Stimulated activated CD4-positive, alpha-beta T cell treated with anti-CD3 and anti-CD28 coated beads, Interleukin-4, amount 100 ng/mL, for 4 hours (primary cell): ENCODE measurements at places on chromosomes 12 and 14.

GRCh38 chr12:92546635-92547348 is 156.0 kb upstream of the PLEKHG7 start:
- no peak for DNase-seq

GRCh38 chr14:73489481-73490175 is 1.1 kb upstream of the RIOX1 start:
- no peak for DNase-seq

DNA sequence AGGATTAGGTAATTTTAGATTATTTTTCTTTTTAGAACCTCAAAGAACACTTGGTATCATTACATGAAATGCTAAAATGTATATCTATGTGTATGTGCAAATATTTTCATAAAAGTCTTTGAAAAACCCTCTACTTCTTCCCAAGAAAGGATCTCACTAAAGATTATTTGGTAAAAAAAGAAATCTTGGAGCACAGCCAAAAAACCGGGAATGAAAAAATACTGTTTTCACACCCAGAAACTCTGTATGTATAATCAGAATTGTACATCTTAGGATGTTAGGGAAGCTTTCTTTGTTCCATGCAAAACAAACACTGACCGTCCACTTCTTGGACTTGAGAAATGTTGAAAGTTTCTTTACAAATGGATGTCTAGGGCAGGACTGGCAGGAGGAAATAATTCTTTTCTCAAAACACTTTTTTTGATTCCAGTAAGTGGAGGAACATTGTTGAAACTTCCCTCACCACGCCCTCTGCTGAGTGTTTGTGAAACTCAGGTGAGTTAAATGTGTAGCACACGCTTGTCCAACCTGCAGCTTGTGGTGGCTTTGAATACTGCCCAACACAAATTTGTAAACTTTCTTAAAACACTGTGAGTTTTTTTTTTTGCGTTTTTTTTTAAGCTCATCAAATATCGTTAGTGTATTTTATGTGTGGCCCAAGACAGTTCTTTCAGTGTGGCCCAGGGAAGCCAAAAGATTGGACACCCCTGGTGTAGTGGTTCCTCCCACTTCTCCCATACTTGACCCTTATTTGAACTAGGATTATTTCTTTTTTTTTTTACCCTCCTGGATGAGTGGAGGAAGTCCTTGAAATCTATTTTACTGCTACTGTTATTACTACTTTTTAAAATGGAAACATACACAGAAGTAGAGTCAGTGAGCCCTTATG is 26.6 kb downstream of the FBXO34 start:
- peak; percentile 12 for DNase-seq

- no peak for DNase-seq
Measured at GRCh38 chr14:104121142-104121541, 17.2 kb upstream of the KIF26A start.

DNA sequence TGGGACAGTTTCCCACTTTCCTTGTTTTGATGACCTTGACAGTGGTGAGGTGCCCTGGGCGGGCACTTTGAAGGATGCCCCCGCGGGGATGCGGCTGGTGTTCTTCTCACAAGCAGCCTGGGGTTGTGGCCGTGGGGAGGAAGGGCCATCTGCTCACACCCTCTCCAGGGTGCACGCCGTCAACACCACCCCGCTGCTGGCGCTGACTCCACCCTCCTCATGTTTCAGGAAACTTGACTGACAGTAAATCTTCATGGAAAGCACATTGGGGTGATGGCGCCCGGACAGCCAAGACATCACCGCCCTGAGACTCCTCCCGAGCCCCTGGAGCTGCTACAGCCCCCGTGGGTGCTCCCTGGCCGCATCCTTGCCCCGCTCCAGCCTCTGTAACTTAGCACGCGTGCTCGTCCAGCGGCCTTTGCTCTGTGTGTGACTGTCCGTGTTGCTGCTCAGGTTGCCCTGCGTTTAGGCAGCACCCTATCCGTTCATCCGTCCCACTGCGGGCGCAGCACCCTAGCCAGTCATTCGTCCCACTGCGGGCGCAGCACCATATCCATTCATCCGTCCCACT is 150.2 kb upstream of the C14orf180 start:
- no peak for DNase-seq

GRCh38 chr12:42288544-42288943 is 37.4 kb downstream of the ZCRB1 start:
- no peak for DNase-seq

- no peak for DNase-seq
Measured at GRCh38 chr12:88870000-88870737, 289.9 kb upstream of the KITLG start.

DNA sequence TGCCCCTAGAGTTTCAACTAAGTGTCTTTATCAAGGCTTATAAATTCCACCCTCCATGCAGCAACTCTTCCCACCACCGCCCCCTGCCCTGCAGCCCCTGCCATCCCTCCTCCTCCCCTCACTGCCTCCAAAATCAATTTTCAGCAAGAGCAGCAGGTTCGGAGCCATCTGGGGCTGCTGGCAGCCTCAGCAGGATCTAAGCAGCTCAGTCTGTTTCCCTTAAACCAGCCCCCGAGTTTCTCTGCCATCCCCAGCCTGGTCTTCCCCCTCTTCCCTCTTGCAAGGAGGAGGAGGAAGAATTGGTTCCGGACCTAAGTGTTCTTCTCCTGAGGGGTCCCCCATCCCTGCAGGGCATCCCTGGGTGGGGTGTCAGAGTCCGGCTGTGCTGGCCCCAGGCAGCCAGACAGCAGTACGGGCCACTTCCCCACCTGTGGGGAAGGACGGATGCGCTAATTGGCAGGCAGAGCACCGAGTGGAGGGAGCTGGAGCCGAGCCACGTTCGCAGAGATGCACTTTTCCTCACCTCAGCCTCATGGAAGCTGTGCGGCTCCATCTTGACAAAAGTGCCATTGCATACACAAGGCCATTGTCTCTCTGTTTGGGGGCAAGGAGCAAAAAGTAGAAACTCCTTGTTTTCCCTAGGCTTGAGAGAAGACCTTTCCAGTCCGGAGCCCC is 189.3 kb downstream of the KCNA5 start:
- no peak for DNase-seq

DNA sequence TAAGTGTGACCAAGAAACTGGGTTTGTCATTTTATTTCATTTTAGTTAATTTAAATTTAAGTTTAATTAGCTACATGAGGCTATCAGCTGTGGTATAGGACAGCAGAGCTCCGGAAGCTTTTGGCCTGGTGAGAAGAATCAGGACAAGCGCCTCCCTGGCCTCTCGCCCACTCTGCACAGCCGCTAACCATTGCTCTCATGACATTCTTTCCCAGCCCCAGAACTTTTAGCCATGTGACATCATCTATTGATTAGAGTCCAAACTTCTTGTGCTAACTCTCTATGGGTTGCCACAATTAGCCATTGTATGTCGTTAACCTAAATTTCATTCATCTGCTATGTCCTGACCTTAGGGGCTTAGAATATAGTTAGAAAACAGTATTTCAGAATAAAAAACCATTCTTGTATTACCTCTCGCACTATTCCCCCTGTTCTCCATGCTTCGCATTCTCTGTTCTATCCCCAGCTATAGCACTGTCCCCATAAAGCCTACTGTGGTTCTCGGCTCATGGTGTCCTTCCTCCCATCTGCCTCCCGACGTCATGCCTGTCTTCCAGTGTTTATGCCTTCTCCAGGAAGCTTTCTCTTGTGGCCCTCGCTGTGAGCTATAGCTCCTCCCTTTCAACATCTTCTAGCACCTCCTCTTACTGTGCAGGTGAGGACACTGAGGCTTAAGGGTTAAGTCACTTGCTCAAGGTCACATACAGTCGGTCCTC is 23.5 kb downstream of the SSH1 start:
- DNase-seq = no peak

- DNase-seq = no peak
Measured at GRCh38 chr12:45959728-45960127, 30.6 kb downstream of the SCAF11 start.

DNA sequence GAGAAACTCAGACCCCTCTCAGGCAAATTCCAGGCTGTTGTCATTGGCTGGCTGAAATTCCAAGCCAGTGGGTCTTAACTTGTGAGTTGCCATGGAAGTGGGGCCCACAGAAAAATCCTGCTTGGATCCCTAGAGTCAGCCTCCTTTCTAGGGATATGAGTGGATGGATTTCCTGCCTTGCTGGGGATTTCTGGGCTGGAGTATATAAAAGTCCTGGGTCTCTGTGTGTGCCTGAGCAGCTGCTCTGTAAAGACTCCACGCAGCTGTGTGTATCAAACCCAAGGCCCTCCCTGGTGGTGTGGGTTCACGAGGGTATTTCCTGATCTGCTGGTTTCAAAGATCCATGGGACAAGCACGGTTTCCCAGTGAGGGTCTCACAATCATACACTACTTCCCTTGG is 1077.1 kb downstream of the SLC16A7 start:
- DNase-seq = no peak

DNA sequence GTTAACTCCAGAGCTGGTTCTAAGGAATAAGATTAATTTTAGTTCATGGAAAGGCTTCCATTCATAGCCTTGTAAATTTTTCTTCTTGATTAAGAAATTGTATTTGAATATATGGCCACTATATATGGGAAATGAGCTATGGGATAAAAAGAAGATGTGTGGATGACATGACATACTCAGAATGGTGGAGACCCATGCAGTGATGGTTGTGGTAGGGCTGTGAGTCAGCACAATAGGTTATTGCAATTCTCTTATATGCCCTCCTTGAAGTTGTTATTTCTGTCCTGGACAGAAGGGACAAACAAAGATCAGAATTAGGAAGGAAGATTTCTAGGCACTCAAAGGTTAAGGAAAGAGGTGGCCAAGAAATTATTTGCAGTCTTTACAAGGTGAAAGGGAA is 21.5 kb downstream of the RASSF9 start:
- DNase-seq = no peak
